HL-60 (cell line): ENCODE measurements at places on chromosomes 12 and 14.

DNA sequence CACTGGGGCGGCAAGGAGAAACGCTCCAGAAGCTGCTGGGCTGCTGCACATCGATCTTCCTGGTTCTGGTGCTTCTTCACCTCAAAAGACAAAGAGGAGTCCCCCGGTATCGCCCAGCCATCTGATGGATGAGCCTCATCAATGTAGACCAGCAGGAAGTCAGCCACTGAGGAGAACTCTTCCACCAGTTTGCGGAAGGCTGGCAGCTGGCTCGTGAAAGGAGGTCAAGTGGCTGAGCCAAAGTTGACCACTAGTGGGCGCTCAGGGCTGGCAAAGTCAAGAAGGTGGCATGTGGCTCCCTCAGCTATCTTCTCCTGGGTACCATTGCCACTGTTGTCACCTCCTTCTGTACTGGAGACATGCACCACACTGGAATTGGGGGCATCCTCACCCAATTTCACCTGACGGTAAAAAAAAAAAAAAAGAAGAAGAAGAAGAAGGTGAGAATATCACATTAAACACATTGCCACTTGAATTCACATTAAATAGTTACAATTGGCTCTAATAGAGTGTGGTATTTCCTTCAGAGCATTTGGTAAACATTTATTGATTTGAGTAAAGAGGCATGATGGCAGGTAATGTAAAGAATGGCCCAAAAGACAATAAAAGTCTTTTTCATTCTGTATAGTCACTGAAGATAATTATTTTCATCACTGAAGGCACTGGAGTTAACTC is 8.3 kb downstream of the DIO2 start:
- DNase-seq: peak; percentile 7

DNA sequence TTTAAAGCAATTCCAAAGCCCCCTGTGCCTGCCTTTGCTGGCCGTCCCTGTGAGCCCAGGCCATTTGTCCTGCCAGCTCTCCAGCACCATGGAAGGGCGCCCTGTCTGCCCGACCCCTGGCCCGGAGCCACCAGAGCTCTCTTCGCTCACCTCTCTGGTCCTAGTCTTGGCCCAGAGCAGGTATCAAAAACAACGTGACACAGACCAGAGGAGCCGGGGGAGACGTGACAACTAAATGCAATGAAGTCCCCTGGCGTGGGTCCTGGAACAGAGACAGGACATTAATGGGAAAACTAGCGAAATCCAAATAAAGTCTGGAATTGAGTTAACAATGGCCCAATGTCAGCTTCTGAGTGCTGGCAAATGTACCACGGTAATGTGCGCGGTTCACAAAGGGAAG is 83.2 kb upstream of the DIO3 start:
- no peak for DNase-seq

GRCh38 chr14:52043690-52044089 is 25.2 kb downstream of the NID2 start:
- DNase-seq: no peak

DNA sequence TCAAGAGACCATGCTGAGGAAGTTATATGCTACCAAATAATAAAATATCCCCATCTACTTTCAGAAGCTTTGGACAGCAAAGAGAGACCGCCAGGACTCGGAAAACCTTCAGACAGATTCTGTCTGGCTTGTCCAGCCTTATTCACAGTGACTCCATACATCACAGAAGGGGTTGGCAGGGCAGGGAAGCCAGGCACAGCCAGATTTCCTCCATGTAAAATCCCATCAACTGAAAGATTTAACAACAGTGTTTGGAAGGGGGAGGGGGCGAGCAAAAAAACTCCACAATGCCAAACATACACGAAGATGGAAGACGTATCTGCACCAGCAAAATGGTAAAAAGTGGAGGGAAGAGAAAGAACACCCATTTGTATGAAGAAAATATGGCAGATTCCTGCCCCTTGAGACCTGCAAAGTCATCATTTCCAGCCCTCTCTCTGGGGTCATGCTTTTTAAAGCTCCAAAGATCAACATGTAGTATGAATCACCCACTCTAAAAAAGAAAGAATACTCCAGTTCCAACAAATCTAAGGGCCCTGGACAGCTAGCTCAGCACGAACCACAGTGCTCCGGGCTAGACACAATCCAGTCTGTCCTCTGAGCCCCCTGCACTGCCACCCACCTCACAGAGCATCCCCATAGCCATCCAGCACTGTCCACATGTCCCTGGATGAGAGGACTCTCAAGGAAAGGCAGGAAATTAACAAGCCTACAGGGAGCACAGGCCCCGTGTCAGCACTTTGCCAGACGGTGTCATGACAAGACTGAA is 116.4 kb downstream of the DICER1 start:
- no peak for DNase-seq

GRCh38 chr12:69442894-69443293 is 27.3 kb upstream of the FRS2 start:
- DNase-seq: no peak

DNA sequence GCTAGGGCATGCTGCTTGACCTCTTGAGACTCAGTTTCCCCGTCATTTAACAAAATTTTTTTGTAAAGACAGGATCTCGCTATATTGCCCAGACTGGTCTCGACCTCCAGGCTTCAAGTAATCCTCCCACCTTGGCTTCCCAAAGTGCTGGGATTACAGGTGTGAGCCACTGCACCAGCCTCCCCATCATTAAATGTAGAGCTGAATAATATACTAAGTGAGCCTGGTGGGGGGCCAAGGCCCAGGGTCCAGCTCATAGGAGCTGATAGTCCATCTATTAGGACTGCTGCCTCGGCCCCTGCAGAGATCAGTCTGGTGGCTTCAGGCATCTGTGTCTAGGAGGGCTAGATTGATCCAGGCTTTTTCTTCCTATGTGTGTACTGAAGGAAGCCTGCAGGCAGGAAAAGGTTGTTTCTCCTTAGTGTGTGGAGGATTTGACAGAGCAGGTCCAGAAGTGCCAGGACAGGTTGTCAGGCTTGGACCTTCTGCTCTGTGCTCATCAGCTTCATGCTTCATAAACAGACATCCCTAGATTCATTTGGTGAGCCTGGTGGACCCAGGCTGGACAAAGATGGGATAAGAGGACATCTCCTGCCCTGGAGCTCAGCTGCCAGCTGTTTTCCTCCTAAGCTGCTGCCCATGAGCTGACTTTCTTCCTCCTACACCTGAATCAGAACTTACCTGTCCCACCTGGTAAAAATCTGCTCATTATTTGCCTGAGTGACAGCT is 135.4 kb downstream of the ZFP36L1 start:
- DNase-seq: no peak

GRCh38 chr14:96634481-96634880 is 132.3 kb downstream of the PAPOLA start:
- DNase-seq: no peak

GRCh38 chr12:92418381-92418780 is 272.7 kb upstream of the BTG1 start:
- DNase-seq: no peak

DNA sequence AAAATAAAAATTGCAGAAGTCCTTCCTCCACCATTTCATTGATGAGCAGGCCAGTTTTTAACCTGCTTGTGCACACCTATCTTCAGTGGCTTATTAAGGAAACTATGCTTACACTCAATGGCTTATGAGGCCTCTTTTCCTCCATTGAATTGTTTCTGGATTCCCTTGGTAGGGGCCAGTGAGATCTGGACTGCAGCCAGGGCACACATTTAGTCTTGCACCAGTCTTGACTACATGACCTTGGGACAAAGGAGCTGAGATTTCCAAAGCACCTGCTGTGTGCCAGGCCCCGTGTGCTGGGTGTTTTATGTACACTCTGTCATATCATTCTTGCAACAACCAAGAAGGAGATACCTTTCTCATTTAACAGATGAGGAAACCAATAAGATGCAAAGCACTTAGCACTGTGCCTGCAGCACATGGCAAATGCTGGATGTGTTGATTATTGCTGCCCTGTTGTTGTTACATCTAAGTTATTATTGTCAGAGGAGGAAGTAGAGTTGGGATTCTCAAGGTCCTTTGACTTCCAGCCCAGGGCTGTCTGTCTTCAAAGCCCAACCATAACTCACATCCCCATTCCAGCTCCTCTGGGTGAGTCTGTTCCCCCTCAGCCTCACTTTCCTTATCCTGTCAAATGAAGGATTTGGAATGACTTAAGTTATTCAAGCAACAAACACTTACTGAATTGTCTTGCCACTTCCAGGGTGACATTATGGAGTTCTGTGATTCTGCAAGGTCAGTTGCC is 31.6 kb upstream of the RIN3 start:
- no peak for DNase-seq

GRCh38 chr14:105859717-105860614 is 333.6 kb downstream of the TMEM121 start:
- DNase-seq: no peak

- DNase-seq: no peak
Observed at GRCh38 chr12:109670731-109671130, 42.9 kb upstream of the FAM222A start.

GRCh38 chr12:119423285-119423684 is 88.8 kb downstream of the CCDC60 start:
- no peak for DNase-seq

GRCh38 chr14:100084591-100084990 is 19.4 kb downstream of the EVL start:
- no peak for DNase-seq

DNA sequence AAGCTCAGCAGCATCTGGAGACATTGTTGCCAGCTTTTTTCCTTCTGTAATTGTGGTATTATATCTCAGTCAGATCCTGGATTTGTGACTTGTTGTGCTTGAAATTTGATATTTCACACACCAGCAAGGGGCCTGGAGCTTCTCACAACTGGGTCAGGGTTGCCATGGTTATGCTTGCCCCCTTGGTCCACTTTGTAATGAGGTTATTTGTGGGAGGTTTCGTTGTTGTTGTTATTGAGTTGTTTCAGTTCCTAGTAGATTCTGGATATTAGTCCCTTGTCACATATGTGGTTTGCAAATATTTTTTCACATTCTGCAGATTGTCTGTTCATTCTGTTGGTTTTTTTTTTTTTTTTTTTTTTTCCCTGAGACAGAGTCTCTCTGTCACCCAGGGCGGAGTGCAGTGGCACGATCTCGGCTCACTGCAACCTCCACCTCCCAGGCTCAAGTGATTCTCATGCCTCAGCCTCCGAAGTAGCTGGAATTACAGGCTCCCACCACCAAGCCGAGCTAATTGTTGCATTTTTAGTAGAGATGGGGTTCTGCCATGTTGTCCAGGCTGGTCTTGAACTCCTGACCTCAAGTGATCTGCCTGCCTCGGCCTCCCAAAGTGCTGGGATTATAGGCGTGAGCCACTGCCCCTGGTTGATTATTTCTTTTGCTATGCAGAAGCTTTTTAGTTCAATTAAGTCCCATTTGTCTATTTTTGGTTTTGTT is 80.6 kb upstream of the ETV6 start:
- no peak for DNase-seq

- DNase-seq: peak; percentile 74
Observed at GRCh38 chr12:124852329-124852831, 11.3 kb downstream of the SCARB1 start.

DNA sequence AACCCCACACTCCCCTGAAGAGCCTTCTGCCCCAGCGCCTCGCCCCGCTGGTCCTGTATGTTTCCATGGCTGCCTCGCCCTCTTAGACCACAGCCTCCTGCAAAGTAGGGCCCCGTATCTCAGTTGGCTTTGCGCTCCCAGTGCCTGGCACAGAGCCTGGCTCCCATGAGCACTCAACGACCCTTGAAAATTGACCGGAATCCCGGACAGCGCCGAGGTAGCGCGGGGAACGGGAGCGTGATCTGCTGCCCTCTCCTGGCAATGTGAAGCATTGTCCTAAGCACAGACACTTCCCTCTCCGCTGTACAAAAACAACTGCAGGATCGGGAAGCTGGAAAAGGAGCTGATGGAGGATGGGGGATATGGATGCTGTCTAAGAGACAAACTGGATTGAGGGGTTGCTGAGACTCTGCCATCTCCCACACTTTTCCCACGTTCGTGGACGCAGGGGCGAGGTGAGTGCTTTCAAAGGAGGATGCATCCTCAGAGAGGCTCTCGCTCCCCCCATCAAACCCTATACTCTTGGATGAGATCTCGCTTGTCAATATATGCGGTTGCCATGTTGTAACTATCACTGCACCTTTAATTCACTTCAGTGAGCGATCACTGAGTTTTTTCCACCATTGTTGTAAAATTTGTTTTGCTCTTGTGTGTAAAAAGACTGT is 10.7 kb upstream of the FKBP4 start:
- no peak for DNase-seq

GRCh38 chr12:57233357-57234232 is 4.1 kb downstream of the SHMT2 start:
- DNase-seq: no peak

GRCh38 chr12:46373301-46374296 is 1.0 kb upstream of the SLC38A2 start:
- no peak for DNase-seq

- peak; percentile 87 for DNase-seq
Observed at GRCh38 chr14:60753264-60754119, 18.9 kb downstream of the MNAT1 start.

GRCh38 chr14:105256292-105256960 is 8.1 kb downstream of the BTBD6 start:
- no peak for DNase-seq

DNA sequence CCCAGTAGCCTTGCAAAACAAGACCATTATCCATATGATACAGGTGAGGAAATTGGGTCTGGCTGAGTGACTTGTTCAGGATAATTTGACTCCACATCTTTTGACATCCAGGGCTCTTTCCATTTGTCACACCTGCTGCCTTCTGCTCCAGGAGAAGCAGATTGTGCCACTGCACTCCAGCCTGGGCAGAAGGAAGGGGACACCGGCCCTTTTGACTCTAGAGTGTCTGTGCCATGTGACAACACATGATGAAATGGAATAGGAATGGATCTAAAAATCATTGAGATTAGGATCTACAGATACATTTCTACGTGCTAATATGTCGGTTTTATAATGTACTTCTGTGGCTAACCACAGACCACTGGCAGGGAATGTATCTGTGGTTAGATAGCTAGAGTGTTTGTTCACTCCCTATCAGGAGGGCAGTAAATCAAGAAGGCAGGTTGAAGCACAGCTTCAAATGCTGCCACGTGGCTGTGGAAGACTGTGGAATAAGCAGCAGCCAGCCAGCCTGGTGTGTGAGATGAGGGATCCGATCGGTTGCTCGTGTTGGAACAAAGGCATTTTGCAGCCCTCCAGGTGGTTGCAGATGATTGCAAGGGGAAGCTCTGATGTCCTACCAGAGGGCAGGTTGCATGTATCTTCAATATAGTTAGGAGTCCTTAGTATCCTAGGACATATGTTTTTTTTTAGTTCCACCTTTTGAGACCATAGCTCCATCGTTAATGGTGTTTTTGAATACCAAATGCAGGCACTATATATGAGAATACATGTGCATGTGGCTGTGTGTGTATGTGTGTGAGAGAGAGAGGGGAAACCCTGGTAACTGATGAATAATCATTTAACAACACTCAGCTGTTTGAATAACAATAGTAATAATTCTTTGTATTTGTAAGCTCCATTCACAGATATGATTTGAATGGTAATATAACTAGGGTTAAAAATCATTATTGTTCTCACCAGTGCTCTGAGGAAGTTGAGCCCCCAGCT is 28.6 kb downstream of the EML1 start:
- no peak for DNase-seq
